Stimulated activated CD8-positive, alpha-beta memory T cell treated with anti-CD3 and anti-CD28 coated beads, Interleukin-7, amount 100 ng/mL, for 1 hour (primary cell): ENCODE measurements at places on chromosomes 11 and 22.

DNA sequence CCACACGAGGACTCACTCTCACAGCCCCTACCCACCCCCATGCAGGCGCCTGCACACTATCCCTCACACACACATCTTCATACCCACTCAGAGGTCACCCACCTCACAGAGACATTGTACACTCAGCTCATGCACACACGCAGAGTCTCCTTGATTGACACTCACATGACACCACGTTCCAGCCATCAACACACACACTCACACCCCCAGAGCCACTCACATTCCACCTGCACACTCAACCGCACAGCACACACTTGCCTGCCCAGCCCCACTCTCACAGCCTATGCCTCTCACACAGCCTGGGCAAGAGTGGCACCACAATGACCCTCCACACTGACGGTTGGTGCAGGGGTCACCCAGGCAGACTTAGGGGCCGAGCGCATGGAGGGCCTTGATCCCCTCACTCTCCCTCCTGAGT is 2.2 kb downstream of the SPI1 start:
- DNase-seq, result no peak

DNA sequence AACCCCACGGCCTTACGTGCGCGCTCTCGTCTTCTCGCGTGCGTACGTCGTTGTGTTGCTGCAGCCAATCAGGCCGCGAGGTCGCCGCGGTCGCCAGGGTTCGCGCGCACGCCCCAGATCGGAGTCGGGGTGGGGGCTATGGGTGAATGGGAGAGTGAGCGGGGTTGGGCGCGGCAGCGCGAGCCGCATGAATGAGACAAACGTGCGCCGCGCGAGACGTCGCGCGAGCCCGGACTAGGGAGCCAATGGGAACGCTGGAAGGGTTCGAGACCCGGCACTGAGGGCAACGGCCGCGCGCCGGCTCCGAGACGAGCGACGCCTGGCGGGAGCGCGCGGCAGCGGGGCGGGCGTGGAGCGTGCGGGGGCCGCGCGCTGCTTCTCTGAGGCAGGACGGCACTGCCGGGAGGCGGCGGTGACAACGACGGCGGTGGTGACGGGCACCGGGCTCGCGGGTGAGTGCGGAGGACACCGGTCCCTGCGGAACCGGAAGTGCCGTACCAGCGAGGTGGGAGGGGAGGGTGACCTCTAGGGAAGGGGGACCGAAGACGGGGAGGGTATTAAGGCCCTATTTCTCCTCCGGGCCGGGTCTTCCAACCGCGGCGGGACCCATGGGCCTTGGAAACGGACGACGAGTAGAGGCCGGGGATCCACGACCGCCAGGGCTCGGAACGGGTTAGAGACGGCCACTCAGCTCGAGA is at the start of gene ZDHHC5:
Gene ZDHHC5, plus strand, starts transcription at position 379 of the 698 bp plus-strand sequence. CDS start 4,977 bp downstream, outside the sequence.
- peak; percentile 98 for DNase-seq

- no peak for DNase-seq
These were observed 30.5 kb downstream of the MRGPRD start for GRCh38 chr11:68950270-68950669.

GRCh38 chr11:69209421-69210309 is 53.9 kb downstream of the SMIM38 start:
- DNase-seq, result no peak

DNA sequence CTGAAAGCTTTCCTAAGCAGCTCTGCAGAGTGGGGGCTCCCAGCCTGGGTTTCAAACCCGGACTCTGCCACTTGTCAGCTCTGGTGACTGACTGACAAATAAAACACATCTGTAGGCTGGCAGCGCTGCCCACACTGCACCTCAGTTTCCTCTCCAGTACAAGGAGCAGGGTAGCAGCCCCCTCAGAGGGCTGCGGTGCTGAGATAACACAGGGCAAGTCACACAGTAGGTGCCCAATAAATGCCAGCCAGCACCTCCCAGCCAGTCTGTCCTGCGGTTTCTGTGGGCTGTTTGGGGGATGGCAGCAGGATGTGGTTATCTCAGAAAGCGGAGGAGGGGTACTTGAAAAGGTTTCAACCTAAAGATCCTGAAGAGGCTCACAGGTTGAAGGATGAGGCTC is 1.5 kb downstream of the SYT12 start:
- DNase-seq, result no peak
